ENCODE measurements at places on chromosomes 5 and 9. TPM values are rescaled to one million over a fixed set of nuclear protein-coding genes. Genes with fewer than 3 reads are reported as not detected.

The TSSK1B gene
- 0.14 TPM for total RNA-seq

The HAVCR2 gene
- total RNA-seq: not detected

The SLC6A18 gene
- not detected for total RNA-seq

The SAPCD2 gene
- total RNA-seq: 31.6 TPM

The PRUNE2 gene
- total RNA-seq: 0.07 TPM

The GARIN3 gene
- total RNA-seq: not detected

The TOR2A gene
- total RNA-seq: 17.7 TPM

The SPINK7 gene
- 4.2 TPM for total RNA-seq

The FBN2 gene
- total RNA-seq: 40.0 TPM

The AP3B1 gene
- total RNA-seq: 39.4 TPM

The TNC gene
- 58.9 TPM for total RNA-seq

The FKTN gene
- total RNA-seq: 55.9 TPM

The PRDM9 gene
- total RNA-seq: not detected

The ADRB2 gene
- total RNA-seq: 29.5 TPM

The IFNA13 gene
- not detected for total RNA-seq

The CRAT gene
- 27.1 TPM for total RNA-seq
